ENCODE measurements at places on chromosomes 1 and 21.

- no peak for DNase-seq
Observed at GRCh38 chr1:55073187-55073916, 34.0 kb downstream of the PCSK9 start.

GRCh38 chr1:181169281-181169865 lies 80.9 kb downstream of the IER5 start:
- DNase-seq, result no peak

DNA sequence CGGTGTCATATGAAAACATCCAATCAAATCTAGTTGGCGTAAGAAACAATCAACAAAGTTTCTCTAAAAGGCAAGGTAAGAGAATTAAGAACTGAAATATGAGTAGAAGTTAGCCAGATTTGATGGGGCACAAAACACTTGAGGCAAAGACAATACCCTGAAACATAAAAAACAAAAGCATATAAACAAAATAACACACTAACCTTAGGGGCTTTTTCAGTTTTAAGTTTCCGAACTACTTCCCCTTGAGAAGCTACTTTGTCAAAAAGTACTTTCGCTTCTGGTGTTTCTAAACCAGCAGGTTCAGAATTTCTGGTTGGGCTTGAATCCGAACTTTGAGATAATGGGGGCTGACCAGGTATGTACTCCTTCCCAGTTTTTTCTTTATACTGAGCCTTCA lies 57.9 kb downstream of the EPRS1 start:
- no peak for DNase-seq

DNA sequence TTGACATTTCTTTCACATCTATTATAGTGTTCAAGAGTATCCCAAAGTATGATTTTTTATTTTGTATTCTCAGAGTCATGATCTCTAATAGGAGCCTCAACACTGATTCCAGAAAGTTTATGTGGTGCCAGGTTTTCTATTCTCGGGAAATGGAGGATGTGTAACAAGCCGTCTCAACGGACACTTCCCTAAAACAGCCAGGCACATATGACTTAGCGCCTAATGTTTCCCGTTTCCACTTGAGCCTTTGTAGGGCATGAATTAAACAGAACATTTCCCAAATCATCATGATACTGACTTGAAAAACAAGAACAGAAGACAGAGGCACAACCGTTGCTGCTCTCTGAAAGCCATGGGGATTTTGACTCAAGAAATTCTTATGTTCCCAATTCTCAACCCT lies 8.0 kb downstream of the CYYR1 start:
- no peak for DNase-seq

DNA sequence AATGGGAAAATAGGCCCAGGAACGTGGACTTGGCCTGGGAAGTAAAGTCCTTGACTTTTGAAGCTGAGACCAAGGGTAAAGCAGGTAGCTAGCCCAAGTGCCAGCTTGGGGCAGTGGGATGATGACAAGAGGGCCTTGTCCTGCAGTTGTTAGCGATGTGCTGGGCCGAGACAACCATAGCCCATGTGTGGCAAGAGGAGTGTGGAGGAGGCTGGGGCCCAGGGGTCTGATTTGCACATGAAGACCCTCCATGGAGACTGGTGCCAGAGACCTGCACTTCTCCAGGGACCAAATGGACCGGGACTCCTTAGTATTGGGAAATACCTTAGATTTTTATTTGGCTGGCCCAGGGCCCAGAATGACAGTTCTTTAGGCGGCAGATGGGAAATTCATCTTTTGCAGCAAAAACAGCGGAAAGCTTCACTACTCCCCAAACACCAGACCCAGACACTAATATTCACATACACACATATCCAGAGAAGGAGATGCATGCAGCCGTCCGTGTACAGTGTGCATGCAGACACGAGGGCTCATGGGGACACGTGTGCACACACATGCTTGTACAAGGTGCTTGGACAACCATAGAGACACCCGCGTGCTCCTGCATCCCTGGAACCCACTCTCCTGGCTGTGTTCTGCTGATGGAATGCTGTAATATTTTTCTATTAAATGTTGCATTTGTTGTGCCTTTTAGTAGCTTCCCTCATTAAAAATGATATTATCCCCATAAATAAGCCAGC lies 78.1 kb upstream of the CSF3R start:
- no peak for DNase-seq

- DNase-seq, result no peak
Observed at GRCh38 chr1:41783189-41783639, 135.5 kb downstream of the HIVEP3 start.

GRCh38 chr1:19644681-19645410 lies 735 bp downstream of the NBL1 start:
- DNase-seq, result no peak

GRCh38 chr1:232172563-232172962 lies 457.4 kb downstream of the SIPA1L2 start:
- no peak for DNase-seq

DNA sequence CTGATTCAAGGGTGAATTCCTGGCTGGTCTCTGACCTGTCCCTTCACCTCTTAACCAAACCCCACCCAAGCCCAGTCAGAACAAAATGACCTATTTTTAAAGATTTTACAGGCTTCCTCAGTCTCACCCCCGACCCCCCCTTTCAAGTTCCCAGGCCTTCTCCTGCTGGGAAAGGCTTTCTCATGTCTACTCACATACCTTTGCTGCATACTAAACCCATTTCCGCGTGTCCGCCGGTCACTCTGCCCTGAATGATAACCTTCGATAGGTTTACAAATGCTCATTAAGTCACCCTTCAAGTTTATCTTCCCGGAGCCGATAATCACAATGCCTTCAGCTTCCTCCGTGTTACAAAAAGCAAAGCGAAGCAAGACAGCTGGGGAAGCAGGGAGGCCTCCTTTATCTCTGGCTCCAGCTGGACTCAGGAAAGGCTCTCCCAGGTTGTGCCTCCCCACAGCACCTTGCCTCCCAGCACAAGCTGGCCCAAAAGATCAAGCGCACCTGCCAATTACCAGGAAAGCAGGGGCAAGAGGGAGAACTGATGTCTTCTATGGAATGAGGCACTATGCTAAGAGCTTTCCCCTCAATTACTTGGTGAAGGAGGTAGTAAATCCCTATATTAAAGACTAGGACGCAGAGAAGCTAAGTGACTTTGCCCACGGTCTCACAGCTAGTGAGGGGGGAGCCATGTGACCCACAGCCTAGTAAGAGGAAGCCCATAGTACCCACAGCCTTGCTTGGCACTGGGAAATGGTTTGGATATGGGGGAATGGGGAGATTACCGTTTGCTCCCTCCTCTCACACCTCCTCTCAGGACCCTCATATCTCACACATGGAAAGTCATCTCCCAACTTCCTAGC lies 15.9 kb downstream of the SMIM12 start:
- no peak for DNase-seq

DNA sequence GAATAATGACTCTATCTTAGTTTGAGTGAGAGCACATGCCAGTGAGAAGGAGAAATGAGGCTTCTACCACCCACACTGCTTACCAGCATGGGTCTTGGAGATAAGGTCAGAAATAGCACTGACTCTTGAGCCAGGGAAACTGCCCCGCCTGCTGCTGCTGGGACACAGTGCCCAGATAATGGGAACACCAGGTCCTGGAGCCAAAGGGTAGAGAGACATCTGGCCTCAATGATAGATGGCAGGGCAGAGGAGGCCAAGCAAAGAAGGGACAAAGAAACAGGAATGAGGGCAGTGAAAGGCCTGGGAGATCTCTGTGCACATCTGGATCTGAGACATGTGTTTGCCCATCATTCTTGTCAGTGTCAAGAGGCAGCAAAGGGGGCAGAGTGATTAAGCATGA lies 97.4 kb downstream of the MIS18A start:
- no peak for DNase-seq

GRCh38 chr1:26346274-26347033 lies 7.5 kb downstream of the CRYBG2 start:
- DNase-seq, result no peak

- DNase-seq, result no peak
Observed at GRCh38 chr1:114755006-114755931, 2.5 kb downstream of the CSDE1 start.

GRCh38 chr1:179169616-179170467 lies 59.6 kb downstream of the ABL2 start:
- no peak for DNase-seq

GRCh38 chr1:17538428-17539117 lies 925 bp upstream of the ARHGEF10L start:
- no peak for DNase-seq

GRCh38 chr21:31526040-31526439 lies 133.5 kb upstream of the SOD1 start:
- no peak for DNase-seq

DNA sequence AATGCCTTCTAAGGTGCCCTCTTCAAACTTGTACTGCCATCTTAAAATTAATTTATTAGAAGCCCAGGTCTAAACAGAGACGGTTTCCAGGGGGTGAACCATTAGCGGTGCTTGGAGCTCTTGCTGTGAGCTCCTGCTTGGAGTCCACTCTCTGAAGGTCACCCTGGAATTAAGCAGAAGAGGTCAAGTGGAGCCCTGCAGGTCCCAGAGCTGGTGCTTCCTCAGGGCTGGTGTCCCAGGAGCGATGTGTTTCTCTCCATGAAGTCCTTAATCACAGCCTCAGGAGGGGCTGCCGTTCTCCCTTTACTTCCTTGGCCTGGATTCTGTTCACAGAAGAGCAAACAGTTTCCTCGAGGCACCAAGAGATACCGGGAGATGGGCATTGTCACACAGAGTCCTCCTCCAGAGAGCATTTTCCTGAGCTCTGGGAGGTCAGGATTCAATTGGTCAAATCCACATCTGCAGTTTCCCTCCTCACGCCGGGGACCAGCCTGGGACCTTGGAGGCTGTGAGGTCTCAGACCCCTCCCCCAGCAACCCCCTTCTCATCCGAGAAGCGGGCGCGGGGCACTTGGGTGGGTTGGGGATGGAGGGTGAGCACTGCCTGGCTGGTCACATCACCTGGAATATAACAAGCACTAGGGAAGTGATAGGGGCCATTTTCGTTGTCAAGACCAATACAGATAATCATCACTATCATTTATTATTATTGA lies 310.4 kb downstream of the AJAP1 start:
- no peak for DNase-seq

DNA sequence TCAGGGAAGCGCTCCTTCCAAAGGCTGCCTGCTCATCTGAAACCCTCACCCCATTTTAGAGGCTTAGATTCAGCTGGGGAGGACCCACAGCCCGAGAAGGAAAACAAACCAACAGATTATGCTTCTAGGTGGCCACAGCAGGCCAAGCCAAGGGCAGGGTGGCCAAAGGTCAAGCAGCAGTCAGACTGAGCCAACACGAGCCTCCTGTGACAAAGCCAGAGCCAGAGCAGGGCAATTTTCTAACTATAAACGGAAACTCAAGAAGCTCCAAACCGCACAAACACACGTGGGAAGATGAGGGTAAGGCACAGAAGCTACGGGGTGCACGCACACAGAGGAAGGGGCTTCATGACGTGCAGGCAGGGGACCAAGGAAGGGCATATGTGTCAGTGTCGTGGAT lies 64.1 kb downstream of the PLEKHA6 start:
- no peak for DNase-seq

DNA sequence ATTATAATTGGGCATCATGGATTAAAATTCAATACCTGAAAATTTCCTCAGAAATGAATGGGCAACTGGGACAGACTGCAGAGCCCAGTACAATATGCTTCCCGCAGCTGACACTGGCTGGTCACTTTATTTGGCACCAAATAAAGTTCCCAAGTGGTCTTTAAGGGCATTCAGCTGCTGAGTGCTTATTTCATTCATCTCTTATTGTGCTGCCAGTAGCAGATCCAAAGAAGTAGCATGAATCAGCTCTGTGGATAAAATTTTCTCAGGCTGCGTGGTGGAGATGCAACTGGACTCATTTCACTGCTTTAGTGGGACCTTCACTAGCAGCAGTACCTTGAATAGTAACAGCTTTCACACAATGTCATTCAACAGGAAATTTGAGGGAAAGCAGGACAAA lies 226.3 kb upstream of the ADGRL2 start:
- no peak for DNase-seq

- no peak for DNase-seq
Observed at GRCh38 chr21:34743831-34744230, 75.0 kb downstream of the CLIC6 start.

DNA sequence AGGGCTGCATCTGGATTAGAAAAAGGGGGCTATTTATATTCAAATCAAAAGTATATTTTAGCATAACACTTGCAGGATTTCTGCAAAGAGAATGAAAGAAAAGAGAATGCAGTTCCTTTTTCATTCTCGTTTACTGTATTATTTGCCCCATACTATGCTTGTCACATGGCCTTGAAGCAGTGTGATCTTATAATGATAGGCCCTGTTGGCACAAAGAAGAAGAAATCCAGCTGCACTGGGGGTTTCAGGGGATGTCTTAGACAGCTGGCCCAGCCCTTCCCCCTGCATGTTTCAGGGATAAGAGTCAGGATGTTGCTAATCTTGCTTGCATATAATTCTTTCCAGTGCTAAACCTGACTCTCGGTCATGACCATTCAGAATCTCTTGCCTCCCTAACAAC lies 369.5 kb downstream of the SEC16B start:
- no peak for DNase-seq

GRCh38 chr21:40546647-40547046 lies 300.3 kb downstream of the DSCAM start:
- DNase-seq, result no peak

DNA sequence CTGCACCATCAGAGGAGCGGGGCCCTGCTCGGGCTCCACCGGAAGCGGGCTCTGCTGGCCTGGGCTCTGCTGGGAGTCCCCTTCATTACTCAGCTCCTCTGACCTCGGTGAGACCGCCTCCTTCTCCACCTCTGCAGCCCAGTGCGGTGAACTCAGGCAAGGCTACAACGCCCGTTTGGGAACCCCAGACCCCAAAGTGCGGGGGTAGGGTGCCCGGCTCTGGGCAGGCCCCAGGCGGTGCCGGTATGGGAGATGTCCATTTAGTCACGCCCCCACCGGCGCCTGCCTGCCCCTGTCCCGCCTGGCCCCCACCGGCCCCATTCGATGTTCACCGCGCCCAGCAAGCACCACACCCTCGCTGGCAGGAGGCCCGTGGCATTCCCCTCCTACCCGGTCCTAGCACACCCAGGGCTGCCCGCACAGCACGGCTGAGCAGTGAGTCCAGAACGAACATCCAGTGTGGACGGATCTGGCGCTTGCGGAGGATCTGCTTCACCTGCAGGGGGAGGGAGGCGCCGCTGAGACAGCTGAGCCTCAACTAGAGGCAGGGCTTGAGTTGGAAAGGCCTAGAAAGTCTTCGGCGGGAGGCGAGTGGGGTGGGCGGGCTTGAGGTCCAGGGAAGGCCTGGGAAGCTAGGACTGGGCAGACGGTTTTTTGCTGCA lies 10.0 kb downstream of the MAP3K6 start:
- DNase-seq, result no peak

- DNase-seq, result no peak
Observed at GRCh38 chr1:223788746-223789415, 56.9 kb downstream of the TP53BP2 start.

Measured in NCI-H2081 treated with DMSO at 0.1 percent for 48 hours (cell line).